ENCODE measurements at places on chromosomes 4 and X. TPM values are rescaled to one million over a fixed set of nuclear protein-coding genes. Genes with fewer than 3 reads are reported as not detected.

- DNase-seq: no peak
Measured at GRCh38 chr4:82747686-82748575, 50.7 kb downstream of the SCD5 start.

- no peak for DNase-seq
Measured at GRCh38 chrX:128929271-128930057, 593.8 kb downstream of the SMARCA1 start.

GRCh38 chrX:151762802-151763201, 28.3 kb downstream of the CNGA2 start:
- no peak for DNase-seq

DNA sequence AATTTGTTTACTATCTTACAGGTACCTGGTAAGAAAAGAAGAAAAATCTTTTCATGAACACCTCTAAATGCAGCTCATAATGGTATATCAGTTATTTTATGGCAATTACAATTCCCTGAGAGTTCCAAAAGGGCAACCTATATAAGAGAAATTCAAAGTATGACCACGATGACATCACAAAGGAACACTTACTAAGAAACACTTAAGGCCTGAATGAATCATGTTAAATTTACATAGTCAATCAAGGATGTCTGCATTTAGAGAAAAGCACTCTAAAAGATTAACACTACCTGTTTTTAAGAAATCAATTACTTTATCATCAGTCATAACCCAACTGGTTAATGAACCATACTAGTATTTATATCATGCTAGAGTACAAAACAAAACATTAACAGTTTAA, 63.9 kb downstream of the LCORL start:
- DNase-seq: no peak

DNA sequence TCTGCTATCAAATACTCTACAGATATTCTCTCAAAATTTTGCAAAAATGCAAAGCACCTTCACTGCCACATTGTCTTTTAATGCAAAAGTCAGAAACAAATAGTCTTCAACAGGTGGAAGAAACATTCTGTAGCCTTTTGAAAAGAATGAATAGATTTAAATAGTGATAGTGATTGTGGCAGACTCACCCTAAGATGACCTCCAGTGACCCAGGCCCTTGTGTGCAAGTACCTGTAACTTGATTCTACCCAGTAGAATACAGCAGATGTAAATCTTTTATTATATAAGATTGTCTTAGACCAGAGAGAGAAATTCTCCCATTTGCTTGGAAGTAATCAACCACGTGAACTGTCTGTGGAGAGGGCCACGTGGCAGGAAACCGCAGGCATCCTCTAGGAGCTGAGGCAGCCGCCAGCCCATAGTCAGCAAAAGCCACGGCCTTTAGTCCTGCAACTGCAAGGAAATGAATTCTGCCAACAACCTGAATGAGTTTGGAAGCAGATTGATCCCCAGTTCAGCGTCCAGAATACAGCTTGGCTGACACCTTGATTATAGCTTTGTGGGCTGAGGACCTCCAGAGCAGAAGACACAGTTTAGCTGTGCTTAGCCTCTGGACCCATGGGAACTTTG, 272.5 kb downstream of the ARHGAP10 start:
- peak; percentile 45 for DNase-seq

DNA sequence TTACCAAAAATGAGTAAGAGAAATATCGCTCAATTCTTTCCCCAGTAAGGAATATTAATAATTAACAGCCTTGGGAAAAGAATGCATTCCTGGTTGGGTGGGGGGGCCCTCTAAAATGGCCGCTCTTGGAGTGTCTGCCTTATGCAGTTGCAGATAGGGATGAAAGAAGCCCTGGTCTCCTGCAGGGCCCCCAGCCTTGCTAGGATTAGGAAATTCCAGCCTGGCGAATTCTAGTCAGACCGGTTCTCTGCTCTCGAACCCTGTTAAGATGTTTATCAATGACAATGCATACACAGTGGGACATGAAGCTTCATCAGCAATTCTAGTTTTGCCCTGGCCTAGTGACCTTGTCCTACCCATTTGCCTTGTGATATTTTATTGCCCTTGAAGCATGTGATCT, 1047.7 kb upstream of the GRID2 start:
- DNase-seq: no peak

- DNase-seq: peak; percentile 75
Measured at GRCh38 chr4:1010395-1011021, 918 bp upstream of the FGFRL1 start.

- no peak for DNase-seq
Measured at GRCh38 chr4:53622739-53623151, 31.5 kb upstream of the LNX1 start.

The H2BW2 gene
- not detected for total RNA-seq

Measured in heart left ventricle (tissue), 16 donors.